IPS DF 6.9 (cell line): ENCODE measurements at places on chromosomes 16 and 17.

DNA sequence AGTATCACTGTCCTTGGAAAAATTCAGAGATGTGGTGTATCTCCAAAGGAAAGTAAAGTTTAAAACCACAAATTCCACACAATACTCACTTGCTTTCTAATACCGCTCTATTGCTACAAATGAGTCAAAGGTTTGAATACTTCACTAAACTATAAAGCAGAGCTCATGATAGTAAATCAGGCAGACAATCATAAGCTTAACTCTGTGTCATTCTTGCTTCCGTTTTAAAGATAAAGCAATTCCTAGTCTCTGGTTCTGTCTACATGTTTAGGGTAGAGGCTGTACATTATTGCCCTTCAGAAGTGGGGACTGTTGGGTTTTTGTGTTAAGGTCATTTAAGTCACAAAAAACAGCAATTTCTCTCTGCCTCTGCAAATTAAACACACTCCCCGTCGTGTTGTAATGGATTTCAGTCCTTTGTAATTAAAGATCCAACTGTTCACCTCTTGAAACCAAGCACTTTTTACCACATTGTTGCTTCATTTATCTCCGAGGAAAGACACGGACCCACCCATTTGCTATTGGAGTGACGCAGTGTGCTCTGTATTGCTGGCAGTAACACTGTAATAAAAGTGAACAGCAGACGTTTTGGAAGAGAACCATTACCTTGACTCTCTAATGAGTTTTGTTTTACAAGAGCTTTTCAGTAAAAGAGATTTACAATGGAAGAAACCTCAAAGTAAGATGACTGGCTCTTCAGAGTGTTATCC, 83.1 kb upstream of the CNTNAP4 start:
- H3K27ac ChIP-seq, result no peak overlapping the region
- H3K4me1 ChIP-seq, result no peaks in the 10 kb centered on the region; the same call in 1 of the 2 replicates
- H3K4me3 ChIP-seq, result no peak overlapping the region
- DNase-seq, result no peak

GRCh38 chr17:72359274-72359673, 238.5 kb downstream of the SOX9 start:
- H3K4me3 ChIP-seq, result no peak overlapping the region
- no peaks in the 10 kb centered on the region; the same call in 1 of the 2 replicates for H3K4me1 ChIP-seq
- no peak for DNase-seq

DNA sequence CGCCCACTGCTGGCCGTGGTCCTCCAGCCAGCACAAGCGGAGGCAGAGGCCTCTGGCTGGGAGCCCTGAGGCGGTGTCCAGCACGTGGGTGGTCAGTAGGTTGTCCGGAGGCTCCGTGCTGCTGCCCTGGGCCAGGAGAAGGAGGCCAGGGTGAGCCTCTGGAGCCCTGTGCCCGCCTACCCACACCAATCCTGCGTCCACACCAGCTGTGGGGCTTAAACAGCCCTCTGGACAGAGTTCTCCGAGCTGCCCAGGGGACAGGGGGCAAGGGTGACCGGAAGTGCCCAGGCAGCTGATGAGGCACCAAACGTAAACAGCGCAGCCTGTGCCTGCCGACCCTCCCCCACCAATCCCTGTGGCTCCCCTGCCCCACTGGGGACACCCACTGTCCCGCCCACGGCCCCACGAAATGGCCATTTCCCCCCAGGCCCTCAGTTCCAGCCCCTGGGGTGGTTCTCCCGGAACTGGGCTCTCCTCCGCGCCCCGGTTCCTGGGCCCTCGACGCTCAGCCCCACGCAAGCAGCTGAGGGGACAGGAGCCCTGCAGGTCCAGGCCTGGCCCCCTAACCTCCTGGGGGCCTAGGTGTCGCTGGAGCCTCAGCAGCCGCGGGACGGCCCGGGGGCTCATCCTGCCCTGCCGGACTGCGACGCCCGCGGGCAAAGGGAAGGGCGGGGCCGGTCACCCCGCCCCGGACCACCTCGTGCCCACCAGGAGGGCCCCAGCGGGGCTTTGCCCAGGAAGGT, 27.9 kb upstream of the DBNDD1 start:
- no peaks in the 10 kb centered on the region for H3K36me3 ChIP-seq
- no peak overlapping the region for H3K27ac ChIP-seq
- no peak for DNase-seq
- no peaks in the 10 kb centered on the region for H3K27me3 ChIP-seq

- H3K4me3 ChIP-seq, result no peak overlapping the region
- H3K27ac ChIP-seq, result no peak overlapping the region
- H3K36me3 ChIP-seq, result no peaks in the 10 kb centered on the region
- H3K27me3 ChIP-seq, result no peaks in the 10 kb centered on the region
These were observed 148.3 kb downstream of the CDH8 start for GRCh38 chr16:61887903-61888302.

- no peak overlapping the region for H3K4me3 ChIP-seq
- H3K4me1 ChIP-seq, result no peaks in the 10 kb centered on the region
- no peaks in the 10 kb centered on the region for H3K36me3 ChIP-seq
- DNase-seq, result no peak
- no peak overlapping the region for H3K27ac ChIP-seq
These were observed 418.5 kb upstream of the EEF2KMT start for GRCh38 chr16:5516115-5516514.

DNA sequence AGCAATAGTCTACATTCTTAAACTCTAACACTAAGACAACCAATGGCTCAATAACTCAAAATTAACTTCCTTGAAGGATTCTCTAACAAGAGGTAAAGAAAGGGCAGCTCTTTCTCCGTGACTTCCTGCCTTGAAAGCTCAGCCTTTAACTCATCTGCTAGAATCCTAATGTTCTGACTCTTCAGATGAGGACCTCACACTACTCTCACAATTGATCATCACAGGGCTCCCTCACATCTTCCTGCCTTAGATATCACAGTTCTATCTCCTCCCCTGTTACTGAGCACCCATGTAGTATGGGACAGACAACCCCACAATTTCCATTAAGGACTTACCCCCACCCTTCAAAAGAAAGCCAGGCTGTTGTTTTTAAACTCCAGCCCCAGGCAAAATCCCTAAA, 33.5 kb downstream of the SMURF2 start:
- no peaks in the 10 kb centered on the region for H3K36me3 ChIP-seq
- no peak overlapping the region for H3K27ac ChIP-seq
- H3K4me1 ChIP-seq, result no peaks in the 10 kb centered on the region
- DNase-seq, result no peak

DNA sequence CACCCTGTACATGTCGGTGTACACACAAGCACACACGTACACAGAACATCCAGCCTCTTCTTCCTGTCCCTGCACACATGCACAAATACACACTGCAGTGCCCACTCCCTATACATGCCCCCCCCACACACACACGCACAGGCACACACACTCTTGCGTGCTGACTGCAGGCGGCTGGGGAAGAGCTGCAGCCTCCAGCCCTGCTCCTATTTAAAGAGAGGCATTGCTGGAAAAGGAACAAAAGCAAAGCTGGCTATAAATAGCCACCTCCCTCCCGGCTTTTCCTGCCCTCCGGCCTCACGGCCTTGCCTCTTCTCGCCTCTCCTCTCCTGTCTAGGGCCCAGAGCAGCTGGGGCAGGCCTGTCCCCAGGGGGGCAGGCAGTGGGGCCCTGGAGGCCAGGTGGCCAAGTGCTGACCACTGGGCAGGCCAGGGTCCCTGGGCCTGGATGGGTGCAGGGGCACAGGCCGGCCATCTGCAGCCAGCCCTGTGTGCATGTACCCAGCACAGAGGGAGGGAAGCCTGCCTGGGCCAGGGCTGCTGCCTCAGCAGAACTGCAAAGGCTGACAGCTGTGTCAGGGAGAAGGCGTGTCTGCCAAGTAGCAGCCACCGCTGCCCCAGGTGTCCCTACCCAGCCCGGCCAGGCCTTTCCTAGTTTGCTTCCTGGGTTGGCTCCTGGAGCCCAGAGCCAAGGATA, 25.4 kb downstream of the RTN4RL1 start:
- H3K27me3 ChIP-seq, result peaks cover 3% of the 10 kb centered on the region
- no peak overlapping the region for H3K27ac ChIP-seq
- no peaks in the 10 kb centered on the region; the same call in 1 of the 2 replicates for H3K4me1 ChIP-seq
- no peak for DNase-seq
- H3K36me3 ChIP-seq, result no peaks in the 10 kb centered on the region
- H3K4me3 ChIP-seq, result no peak overlapping the region

DNA sequence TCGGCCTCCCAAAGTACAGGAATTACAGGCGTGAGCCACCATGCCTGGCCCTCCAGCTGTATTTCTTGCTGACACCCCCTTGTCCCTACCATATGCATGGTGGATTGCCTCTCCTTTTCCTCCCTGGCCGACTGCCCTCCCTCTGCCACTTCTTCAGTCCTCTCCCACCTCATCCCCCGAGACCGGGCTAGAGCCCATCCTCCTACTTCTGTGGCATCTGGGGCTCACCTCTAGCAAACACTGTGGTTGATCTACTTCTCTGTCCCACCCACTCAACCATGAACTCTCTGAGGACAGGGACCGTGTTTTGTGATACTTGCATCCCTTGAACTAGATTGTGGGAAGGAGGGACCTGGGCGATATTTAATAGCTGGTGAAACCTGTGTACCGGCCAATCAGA, 7.5 kb upstream of the AXIN2 start:
- H3K4me3 ChIP-seq, result no peak overlapping the region
- no peaks in the 10 kb centered on the region for H3K27me3 ChIP-seq
- H3K27ac ChIP-seq, result no peak overlapping the region
- H3K4me1 ChIP-seq, result peaks cover 3% of the 10 kb centered on the region; the same call in 1 of the 2 replicates
- no peaks in the 10 kb centered on the region for H3K36me3 ChIP-seq
- no peak for DNase-seq

DNA sequence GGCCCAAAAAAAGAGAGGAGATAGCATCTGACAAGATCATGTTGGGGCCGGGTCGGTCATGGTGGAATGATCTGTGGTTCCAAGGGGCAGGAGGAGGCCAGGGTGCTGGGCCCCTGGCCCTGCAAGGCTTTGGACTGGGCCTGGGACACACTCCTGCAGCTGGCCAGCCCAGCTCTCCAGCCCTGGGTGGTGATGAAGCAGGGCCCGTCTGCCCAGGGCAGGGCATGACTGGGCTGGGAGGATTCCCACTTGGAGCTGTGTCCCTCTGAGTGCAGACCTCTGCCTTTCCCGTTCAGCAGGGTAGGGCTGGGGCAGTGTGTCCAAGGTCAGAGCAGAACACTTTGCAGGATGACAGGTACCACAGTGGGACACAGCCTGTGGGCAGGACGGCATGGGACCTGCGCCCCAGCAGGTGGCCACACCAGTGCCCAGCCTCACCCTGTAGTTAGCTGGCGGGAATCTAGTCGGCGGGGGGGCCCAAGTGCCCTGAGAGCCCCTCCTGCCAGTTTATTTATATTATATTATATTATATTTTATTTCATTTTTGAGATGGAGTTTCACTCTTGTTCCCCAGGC, 27.6 kb upstream of the MYO15B start:
- no peak overlapping the region for H3K27ac ChIP-seq
- H3K4me3 ChIP-seq, result no peak overlapping the region
- peaks cover 15% of the 10 kb centered on the region; the same call in 1 of the 2 replicates for H3K36me3 ChIP-seq
- H3K27me3 ChIP-seq, result no peaks in the 10 kb centered on the region
- DNase-seq, result no peak
- H3K4me1 ChIP-seq, result no peaks in the 10 kb centered on the region

GRCh38 chr17:70658317-70658716, 489.0 kb downstream of the KCNJ2 start:
- DNase-seq, result no peak
- no peak overlapping the region for H3K27ac ChIP-seq
- no peaks in the 10 kb centered on the region for H3K4me1 ChIP-seq
- H3K36me3 ChIP-seq, result no peaks in the 10 kb centered on the region
- no peaks in the 10 kb centered on the region for H3K27me3 ChIP-seq

GRCh38 chr17:45246861-45247428, 14.9 kb downstream of the SPATA32 start:
- H3K36me3 ChIP-seq, result no peaks in the 10 kb centered on the region
- H3K27ac ChIP-seq, result no peak overlapping the region
- no peaks in the 10 kb centered on the region for H3K27me3 ChIP-seq
- no peak for DNase-seq
- H3K4me1 ChIP-seq, result peaks cover 3% of the 10 kb centered on the region; the same call in 1 of the 2 replicates

GRCh38 chr16:70442344-70442743, 3.4 kb upstream of the ST3GAL2 start:
- H3K36me3 ChIP-seq, result no peaks in the 10 kb centered on the region
- H3K27ac ChIP-seq, result no peak overlapping the region
- H3K4me1 ChIP-seq, result peaks cover 2% of the 10 kb centered on the region; the same call in 1 of the 2 replicates
- H3K4me3 ChIP-seq, result no peak overlapping the region
- no peaks in the 10 kb centered on the region for H3K27me3 ChIP-seq

GRCh38 chr16:56777001-56777400, 47.1 kb downstream of the NUP93 start:
- H3K27ac ChIP-seq, result no peak overlapping the region
- no peaks in the 10 kb centered on the region for H3K27me3 ChIP-seq
- no peak overlapping the region for H3K4me3 ChIP-seq
- H3K4me1 ChIP-seq, result peaks cover 2% of the 10 kb centered on the region; the same call in 1 of the 2 replicates

GRCh38 chr16:9177861-9178260, 86.4 kb downstream of the HAPSTR1 start:
- no peak for DNase-seq
- no peak overlapping the region for H3K27ac ChIP-seq
- no peak overlapping the region for H3K4me3 ChIP-seq
- no peaks in the 10 kb centered on the region for H3K4me1 ChIP-seq

- H3K36me3 ChIP-seq, result 0 out of 2 replicates have a peak, but pooled peaks cover 2% of the 10 kb centered on the region
- no peak overlapping the region for H3K27ac ChIP-seq
- H3K4me1 ChIP-seq, result peaks cover 2% of the 10 kb centered on the region; the same call in 1 of the 2 replicates
- H3K27me3 ChIP-seq, result no peaks in the 10 kb centered on the region
- DNase-seq, result no peak
These were observed 92.7 kb upstream of the NOL11 start for GRCh38 chr17:67624886-67625656.

GRCh38 chr16:51048544-51048943, 102.5 kb downstream of the SALL1 start:
- H3K27ac ChIP-seq, result no peak overlapping the region
- H3K27me3 ChIP-seq, result no peaks in the 10 kb centered on the region
- no peak for DNase-seq
- H3K4me3 ChIP-seq, result no peak overlapping the region
- H3K36me3 ChIP-seq, result no peaks in the 10 kb centered on the region
- H3K4me1 ChIP-seq, result no peaks in the 10 kb centered on the region

DNA sequence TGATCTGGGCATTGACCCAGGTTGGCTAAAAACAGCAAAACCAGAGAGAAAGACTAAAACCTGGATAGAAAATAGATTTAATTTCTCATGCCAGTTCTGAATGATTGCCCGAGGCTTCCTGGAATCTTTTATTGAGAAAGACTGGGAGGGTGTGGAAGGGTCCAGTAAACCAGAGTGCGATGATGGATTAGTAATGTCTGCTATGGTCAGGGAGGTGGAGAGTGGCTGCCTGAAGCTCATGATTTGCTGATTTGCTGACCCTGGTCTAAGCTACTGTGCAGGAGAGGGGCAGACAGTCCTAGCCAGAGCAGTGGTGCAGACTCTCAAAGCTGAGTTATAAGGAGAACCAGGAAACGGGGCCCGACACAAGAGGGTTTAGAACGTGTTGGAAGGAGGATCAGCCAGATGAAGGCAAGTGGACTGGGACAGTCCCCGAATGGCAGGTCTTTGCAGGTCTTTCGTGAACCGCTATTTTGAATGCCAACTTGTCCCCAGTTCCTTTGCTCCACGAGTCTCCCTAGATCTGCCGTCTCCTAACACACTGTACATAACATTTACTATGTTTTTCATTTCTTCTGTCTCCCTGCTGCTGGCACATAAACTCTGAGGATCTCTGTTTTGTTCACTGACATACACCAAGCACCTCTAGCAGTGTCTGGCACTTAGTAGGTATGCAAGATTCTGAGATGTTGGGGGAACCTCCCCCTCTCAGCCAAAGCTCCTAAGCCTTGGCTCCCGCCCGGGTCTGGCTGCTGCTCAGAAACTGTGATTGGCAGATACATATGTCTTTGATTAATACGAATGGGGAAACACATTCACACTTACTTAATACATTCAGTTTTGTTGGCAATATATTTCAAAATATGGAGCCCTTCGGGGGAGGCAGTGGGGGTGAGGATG, 237.3 kb upstream of the TNRC6C start:
- H3K27me3 ChIP-seq, result no peaks in the 10 kb centered on the region
- DNase-seq, result no peak
- 0 out of 2 replicates have a peak, but pooled peaks cover 2% of the 10 kb centered on the region for H3K4me1 ChIP-seq
- H3K36me3 ChIP-seq, result 0 out of 2 replicates have a peak, but pooled peaks cover 3% of the 10 kb centered on the region
- H3K4me3 ChIP-seq, result no peak overlapping the region
